ENCODE measurements at places on chromosomes 12 and 14. TPM values are rescaled to one million over a fixed set of nuclear protein-coding genes. Genes with fewer than 3 reads are reported as not detected.

DNA sequence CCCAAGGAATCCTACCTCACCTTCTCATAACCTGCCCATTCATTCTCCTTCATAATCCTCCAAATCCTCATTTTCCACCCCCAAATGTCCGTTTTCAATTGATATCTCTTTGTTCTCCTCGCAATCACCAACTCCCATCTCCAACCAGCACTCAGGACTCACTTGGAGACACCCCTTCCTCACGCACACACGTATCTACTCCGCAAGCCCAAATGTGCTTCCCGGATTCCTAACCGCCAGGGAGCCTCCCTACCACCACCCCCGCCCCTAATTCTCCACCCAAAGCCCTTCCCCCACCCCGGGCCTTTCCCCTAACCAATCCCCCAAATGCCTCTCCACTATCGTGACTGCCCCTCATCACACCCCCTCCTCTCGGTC lies 304 bp downstream of the KCTD10 start:
- peak overlapping the region; percentile 95 for H3K4me3 ChIP-seq
- H3K27ac ChIP-seq = peak overlapping the region; percentile 96
- H3K4me1 ChIP-seq = peaks cover 14% of the 10 kb centered on the region
- no peaks in the 10 kb centered on the region for H3K36me3 ChIP-seq
- H3K27me3 ChIP-seq = no peaks in the 10 kb centered on the region
- DNase-seq = no peak

DNA sequence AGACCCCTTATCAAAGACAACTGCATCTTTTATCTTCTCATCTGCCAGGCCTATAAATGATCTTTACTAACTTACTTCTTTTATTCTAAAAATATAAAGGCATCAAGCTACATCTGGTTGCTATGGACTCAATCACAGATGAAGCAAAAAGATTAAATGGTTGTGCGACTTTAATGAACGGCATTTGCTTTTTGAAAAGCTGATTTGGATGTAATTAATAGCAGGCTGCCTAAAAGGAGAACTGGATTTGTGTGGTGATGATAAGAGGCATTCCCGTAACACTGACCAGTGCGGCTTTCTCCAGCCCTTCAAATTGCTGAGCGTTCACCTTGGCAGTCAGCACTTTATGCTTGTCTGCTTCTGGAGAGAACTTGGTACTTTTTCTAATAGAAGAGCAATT lies 103.8 kb downstream of the ARMH4 start:
- H3K27ac ChIP-seq = peak overlapping the region; percentile 13
- no peaks in the 10 kb centered on the region for H3K27me3 ChIP-seq
- H3K4me1 ChIP-seq = no peaks in the 10 kb centered on the region

GRCh38 chr12:49094160-49094974 lies at the start of gene DHH:
Gene DHH (minus strand): TSS chr12:49094801. CDS start chr12:49094512, 289 bp downstream.
- peaks cover 40% of the 10 kb centered on the region for H3K4me1 ChIP-seq
- H3K27me3 ChIP-seq = peaks cover 64% of the 10 kb centered on the region
- peak within 1 kb of the TSS; percentile 44 for H3K4me3 ChIP-seq
- peak; percentile 83 for DNase-seq
- H3K36me3 ChIP-seq = no peaks in the 10 kb centered on the region

GRCh38 chr14:52922656-52923055 lies 28.2 kb downstream of the FERMT2 start:
- H3K36me3 ChIP-seq = no peaks in the 10 kb centered on the region
- H3K4me3 ChIP-seq = no peak overlapping the region
- H3K27ac ChIP-seq = no peak overlapping the region
- no peaks in the 10 kb centered on the region for H3K27me3 ChIP-seq
- H3K4me1 ChIP-seq = peaks cover 14% of the 10 kb centered on the region

The C1RL gene
- 18.3 TPM for total RNA-seq
